ENCODE measurements at places on chromosomes 6 and 20. TPM values are rescaled to one million over a fixed set of nuclear protein-coding genes. Genes with fewer than 3 reads are reported as not detected.

DNA sequence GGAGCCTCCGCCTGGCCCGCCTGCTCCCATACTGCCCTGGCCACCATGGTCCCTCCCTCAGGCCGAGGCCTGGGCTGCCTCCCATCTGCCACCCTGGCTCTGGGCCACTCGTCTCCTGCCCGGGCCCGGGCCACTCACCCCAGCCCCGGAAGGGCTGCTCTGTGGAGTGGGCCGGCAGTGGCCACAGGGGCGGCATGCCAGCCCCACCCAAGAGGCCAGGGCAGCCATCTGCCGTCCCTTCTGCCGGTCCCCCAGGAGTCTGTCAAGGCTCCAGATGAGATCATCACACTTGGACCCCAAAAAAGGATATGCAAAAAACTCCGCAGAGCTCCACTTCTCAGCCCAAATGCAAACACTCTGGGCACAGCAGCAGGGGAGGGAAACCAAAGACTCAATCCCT, 23.8 kb upstream of the TLDC2 start:
- DNase-seq = no peak

NUS1 gene
- polyA plus RNA-seq = 26.1 TPM

- DNase-seq = no peak
Measured at GRCh38 chr6:137106183-137106582, 61.4 kb upstream of the IL20RA start.

CFAP61 gene
- polyA plus RNA-seq = not detected

- no peak for DNase-seq
Measured at GRCh38 chr6:24490948-24491347, 1.6 kb upstream of the GPLD1 start.

NR2E1 gene
- polyA plus RNA-seq = not detected

- no peak for DNase-seq
Measured at GRCh38 chr6:37373822-37374471, 20.2 kb downstream of the RNF8 start.

- no peak for DNase-seq
Measured at GRCh38 chr20:56628873-56629463, at the start of gene TFAP2C. TFAP2C (plus strand) TSS chr20:56629306; CDS start chr20:56629545, 239 bp downstream.
